Stimulated activated naive B cell treated with anti-CD40 and anti-IgM and Interleukin-4, amounts not matched to agents 10 μg/mL and 1 μg/mL and 100 μg/mL, for 72 hours (primary cell): ENCODE measurements at places on chromosomes 2 and 18.

GRCh38 chr18:7955175-7955574, 388.1 kb downstream of the PTPRM start:
- DNase-seq = no peak

DNA sequence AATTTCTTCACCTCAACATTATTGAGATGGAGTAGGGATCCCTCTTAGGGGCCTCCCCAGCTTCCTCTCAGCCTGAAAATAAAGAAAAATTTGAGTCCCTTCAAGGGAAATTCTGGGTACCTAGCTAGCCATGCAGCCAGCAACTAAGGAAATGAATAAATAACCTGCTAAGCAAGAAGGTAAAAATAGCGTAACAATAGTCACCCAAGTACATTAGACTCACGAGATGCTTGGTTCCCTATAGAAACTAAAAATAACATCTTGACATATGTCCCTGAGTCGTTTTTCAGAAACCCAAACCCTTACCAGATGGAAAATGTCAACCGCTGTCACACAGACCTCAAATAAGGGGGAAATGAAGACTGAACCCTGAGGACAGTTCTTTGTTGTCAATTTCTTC, 51.9 kb downstream of the CACNB4 start:
- peak; percentile 32 for DNase-seq

- DNase-seq = no peak
Measured at GRCh38 chr2:200716386-200716785, 95.3 kb upstream of the BZW1 start.

DNA sequence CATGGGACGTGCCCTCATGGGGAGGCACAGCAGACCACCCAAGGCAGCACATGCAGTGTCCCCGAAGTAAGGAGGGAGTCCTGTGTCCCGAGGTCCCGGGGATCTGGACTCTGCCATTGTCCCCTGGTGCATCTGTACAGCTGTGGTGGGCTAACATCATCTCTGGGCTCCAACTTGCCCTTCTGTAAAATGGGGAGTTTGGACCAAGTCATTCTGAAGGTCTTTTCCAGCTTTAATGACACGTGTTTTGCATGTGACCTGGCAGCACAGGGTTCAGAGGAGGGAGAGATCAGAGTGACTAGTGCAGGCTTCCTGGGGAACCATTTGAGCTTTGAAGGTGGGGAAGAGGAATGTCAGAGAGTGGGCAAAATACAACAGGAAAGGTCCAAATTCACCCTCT, 21.5 kb downstream of the ITM2C start:
- no peak for DNase-seq

DNA sequence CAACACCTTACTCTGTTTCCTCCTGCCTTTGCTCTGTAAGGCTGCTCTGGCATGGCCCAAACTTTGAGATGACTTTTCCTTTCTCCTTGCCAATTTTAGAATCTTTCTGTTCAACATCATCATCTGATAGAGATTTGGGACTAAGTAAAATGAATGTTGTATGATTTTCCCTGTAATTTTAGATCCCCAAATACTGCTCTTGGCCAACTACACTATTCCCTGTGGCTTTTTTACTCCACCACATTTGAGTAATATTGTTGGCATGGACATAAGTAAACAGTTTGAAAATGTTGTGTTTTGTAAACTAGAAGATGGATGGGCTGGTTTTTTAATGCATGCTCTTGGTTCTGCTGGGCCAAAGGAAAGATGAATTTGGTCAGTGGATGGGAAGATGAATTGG, 12.1 kb downstream of the LTBP1 start:
- DNase-seq = no peak

GRCh38 chr2:7620255-7620654, 703.0 kb downstream of the RNF144A start:
- DNase-seq = no peak

GRCh38 chr2:23425885-23426262, 40.9 kb downstream of the KLHL29 start:
- DNase-seq = no peak

- DNase-seq = no peak
Measured at GRCh38 chr18:10663750-10664149, 137.9 kb downstream of the NAPG start.

- DNase-seq = no peak
Measured at GRCh38 chr2:233093166-233093448, 33.0 kb downstream of the INPP5D start.

GRCh38 chr2:117411983-117412382, 402.5 kb upstream of the DDX18 start:
- no peak for DNase-seq

- no peak for DNase-seq
Measured at GRCh38 chr2:224893848-224894247, 148.4 kb downstream of the DOCK10 start.

DNA sequence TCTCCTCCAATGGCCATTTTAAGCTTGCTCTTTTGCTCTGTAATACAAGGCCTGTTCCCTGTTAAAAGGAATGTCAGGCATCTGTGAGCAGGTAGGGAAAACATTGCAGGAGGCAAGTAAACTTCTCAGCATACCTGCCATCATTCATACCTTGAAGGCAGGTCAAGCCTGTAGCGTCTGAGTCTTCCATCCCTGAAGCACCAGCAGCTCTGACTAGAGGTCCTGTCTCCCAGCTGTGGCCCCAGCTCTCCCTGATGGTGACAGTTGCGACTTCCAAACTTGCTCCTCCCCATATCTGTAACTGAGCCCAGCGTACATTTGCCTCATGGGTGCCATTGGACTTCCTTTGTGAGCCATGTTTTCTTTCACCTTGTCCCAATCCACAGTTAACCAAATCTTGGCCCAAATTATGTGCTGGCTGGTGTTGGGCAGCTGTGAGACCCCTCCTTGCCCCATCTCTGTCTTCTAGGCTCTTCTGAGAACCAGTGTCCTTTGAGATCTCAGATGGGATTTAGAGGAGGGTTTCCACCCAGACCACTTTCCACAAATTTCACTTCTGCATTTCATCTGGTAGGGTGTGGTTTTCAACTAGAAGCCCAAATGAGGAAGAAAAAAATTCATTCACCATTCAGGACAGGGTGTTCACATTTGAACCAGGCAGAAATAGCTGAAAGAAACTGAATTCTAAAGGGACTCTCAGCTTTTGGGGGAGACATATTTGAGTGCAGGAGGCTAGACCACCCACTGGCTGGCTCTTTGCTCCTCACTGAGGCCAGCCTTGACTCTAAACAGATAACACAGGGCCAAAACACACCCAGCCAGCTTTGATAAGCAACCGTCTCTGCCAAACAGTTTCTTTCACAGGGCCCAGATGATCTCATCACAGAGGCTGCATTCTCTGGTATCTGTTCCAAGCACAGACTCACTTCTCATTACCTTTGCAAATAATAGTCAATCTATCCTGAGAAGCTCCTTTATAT, 66.4 kb upstream of the MSH2 start:
- no peak for DNase-seq

DNA sequence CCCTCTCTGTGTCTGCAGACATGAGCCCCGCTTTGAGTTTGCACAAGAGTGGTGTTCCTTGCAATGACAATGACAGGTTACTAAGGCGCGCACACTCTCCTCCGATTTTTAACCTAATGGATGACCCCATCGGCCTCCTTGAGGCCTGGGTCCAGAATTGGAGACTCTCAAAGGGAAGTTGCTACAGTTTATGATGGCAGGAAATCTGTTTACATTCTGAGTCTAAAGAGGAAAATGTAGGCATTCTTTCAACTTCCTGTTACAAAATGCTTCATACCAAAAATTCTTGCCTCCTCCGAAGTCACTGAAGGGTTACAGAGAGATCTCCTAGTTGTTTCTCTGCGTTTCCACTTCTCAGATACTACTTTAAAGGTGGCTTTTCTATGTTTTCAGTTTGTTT, 225.3 kb upstream of the AGAP1 start:
- DNase-seq = no peak

DNA sequence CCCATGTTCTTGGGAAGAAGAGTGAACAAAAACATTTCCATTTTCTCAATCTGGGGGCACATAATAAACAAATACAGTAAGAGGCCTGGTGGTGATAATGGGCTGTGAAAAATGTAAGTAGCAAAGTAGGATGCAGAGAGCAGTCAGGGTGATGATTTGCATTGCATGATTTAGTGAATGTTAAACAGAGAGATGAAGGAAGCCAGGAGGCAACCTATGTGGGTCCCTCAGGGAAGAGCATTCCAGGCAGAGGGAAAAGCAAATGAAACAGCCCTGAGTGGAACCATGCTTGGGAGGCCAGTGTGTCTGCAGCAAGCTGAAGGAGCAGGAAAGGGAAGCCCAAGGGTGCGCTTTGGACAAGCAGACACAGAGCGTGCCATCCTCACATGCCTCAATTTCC, 5.4 kb downstream of the VIT start:
- DNase-seq = no peak

GRCh38 chr2:66041902-66042657, 392.8 kb upstream of the MEIS1 start:
- DNase-seq = no peak

DNA sequence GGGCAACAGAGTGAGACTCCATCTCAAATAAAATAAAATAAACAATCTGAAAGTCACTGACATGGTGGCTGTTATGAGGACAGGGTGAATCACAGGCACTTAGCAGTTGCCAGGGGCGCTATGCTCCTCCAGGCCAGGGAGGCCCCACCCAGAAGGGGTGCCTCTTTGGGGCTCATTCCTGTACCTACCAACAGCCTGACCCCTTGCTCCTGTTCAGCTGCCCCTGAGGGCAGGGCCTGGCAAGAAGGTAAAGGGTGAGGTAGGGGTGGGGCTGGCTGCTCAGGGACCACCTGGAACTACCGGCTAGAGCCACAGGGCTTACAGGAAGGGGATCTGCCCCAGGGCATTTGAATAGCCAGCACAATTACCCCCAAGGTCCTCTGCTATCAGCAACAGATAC, 60.3 kb downstream of the INPP5D start:
- DNase-seq = no peak

DNA sequence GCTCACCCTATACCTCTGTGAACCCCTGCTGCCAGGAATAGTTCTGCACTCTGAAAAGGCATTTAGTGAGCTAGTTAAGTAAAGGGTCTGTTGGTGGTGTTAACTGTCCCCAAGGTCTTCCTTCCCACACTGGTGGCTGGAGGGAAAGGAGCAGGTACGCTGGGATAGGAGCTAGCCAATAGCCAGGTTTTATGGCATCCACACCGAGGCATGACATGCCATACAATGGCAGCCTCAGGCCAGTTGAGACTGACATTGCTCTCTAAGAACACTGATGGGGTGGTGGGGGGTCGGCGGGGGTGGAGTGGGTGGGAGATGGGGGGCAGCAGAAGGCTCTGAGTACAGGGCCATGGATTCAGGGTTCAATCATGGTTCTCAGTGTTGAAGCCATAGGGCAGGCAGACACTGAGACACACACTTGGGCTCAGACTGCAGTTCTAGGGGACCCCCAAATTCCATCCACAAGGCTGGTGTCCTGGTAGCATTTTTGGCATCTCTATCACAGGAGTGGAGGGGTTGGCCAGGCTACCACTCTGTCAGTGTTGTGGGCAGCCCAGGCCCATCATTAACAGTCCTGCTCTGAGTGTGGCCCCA, 136.0 kb downstream of the CTIF start:
- no peak for DNase-seq

GRCh38 chr2:106537047-106537446, 49.9 kb downstream of the CD8B2 start:
- peak; percentile 4 for DNase-seq

DNA sequence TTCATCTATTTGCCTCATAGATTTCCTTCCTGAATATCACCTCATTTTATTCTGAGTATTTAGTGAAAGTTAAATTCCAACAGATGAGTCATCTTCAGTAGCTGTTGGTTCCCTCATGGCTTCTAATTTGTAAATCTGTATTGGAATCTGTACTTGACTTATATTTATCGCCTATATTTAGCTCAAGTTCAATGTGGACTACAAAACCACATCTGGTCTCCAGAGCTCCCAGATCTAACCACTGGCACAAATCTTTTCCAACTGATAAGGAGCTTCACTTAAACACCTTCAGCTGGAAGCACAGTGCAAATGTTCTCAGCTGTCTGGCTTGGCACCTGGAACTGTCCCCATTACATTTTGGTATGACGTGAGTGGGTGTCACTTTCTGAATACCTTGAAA, 82.8 kb upstream of the DSEL start:
- no peak for DNase-seq

- DNase-seq = no peak
Measured at GRCh38 chr2:106563195-106563594, 76.0 kb downstream of the CD8B2 start.

GRCh38 chr2:204971206-204971907, 426.1 kb downstream of the PARD3B start:
- DNase-seq = no peak

GRCh38 chr18:30971338-30971956, 71.1 kb downstream of the DSC3 start:
- no peak for DNase-seq

DNA sequence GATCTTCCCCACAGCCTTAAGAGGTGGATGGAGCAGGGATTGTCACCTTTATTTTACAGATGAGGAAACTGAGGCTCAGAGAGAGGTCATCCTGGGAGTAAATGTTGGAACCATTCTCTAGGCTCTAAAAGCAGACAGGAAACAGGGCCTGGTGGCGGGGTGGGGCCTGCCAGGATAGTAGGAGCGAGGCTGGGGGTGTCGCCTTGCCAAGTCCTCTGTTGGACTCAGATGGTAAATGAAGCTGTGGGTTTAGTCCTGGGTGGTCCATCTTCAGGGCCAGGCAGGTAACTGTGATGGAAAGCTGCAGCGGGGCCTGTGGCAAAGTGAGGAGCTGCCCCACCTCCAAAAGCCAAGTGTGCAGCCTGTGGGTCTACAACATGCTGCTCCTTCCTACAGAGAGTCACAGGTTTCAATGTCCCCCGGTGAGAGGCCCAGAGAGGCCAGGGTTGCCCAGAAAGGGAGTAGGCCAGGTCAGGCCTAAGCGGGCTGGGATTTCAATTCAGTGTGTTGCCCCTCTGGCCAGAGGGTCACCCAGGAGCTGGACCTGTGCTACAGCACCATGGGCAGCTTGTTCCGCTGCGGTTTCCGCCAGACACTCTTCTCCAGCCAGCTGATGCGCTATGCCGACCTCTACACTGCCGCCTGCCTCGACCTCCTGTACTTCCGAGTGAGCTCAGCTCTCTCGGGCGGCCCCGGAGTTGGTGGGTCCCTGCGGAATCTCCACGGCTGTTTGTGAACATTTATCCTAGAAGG, 6.6 kb downstream of the NT5DC4 start:
- DNase-seq = no peak

- no peak for DNase-seq
Measured at GRCh38 chr2:238009563-238009962, 42.7 kb downstream of the UBE2F start.

DNA sequence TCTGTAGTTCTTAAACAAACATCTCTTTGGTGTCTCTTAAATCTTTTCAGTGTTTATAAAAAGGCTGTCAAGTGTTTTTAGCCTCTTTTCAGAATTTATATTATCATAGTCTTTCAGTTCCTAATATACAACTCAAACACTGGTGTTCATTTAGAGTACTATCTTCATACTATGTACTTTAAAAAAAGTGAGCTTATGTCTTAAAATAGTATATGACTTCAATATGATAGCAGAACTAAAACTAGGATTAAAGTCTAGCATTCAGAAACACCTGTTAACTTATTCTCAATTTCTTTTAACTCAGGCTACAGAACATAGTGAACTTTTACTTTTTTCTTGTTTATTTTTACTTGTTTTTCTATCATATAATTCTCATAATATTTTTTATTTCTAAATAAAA, 14.7 kb upstream of the IKZF2 start:
- DNase-seq = no peak

GRCh38 chr2:65277791-65278483, 50.3 kb downstream of the ACTR2 start:
- no peak for DNase-seq
